ENCODE measurements at places on chromosomes 2 and 18. TPM values are rescaled to one million over a fixed set of nuclear protein-coding genes. Genes with fewer than 3 reads are reported as not detected.

The RSAD2 gene
- total RNA-seq: 0.66 TPM

The REG1A gene
- not detected for total RNA-seq

The SIX3 gene
- total RNA-seq: not detected

The CTAGE1 gene
- total RNA-seq: not detected

The SPR gene
- 42.0 TPM for total RNA-seq

The CFAP65 gene
- total RNA-seq: under 0.01 TPM

The C2orf80 gene
- not detected for total RNA-seq

The APOB gene
- total RNA-seq: 0.40 TPM

The ZSWIM2 gene
- not detected for total RNA-seq

The UGT1A4 gene
- not detected for total RNA-seq

The ELOA2 gene
- total RNA-seq: not detected

The MTERF4 gene
- total RNA-seq: 48.1 TPM

The RAMP1 gene
- not detected for total RNA-seq

The METAP1D gene
- total RNA-seq: 7.6 TPM

The RNF125 gene
- total RNA-seq: 0.60 TPM

The FAM136A gene
- 34.4 TPM for total RNA-seq

The POTEJ gene
- 0.07 TPM for total RNA-seq

The ACADL gene
- total RNA-seq: not detected

The CHRNG gene
- not detected for total RNA-seq

The TMEM247 gene
- not detected for total RNA-seq

The ASTL gene
- not detected for total RNA-seq

The LTBP1 gene
- total RNA-seq: 41.9 TPM

The GALNT3 gene
- 0.13 TPM for total RNA-seq

The TSPYL6 gene
- not detected for total RNA-seq

The MXD1 gene
- total RNA-seq: 6.1 TPM

The CD8B2 gene
- total RNA-seq: not detected

The NETO1 gene
- not detected for total RNA-seq

The BCL2 gene
- total RNA-seq: 1.3 TPM

The SP140 gene
- total RNA-seq: not detected

The SLC30A3 gene
- total RNA-seq: 0.11 TPM

The BIN1 gene
- 60.6 TPM for total RNA-seq

The ABCG8 gene
- not detected for total RNA-seq

The NRBP1 gene
- 137 TPM for total RNA-seq

The WDR75 gene
- 82.4 TPM for total RNA-seq

The NGEF gene
- total RNA-seq: 0.14 TPM

The FSHR gene
- not detected for total RNA-seq

The LRRTM4 gene
- total RNA-seq: not detected

The VWC2L gene
- total RNA-seq: not detected

The FKBP7 gene
- 26.2 TPM for total RNA-seq

The TEKT4 gene
- not detected for total RNA-seq

The TCF23 gene
- total RNA-seq: not detected

The LHCGR gene
- not detected for total RNA-seq

The COX5B gene
- 219 TPM for total RNA-seq

The XDH gene
- total RNA-seq: not detected

The TEX44 gene
- not detected for total RNA-seq
